ACHN (cell line): ENCODE measurements at places on chromosomes 6 and 20.

GRCh38 chr6:18842534-18842933 lies 455.4 kb downstream of the RNF144B start:
- no peak for DNase-seq

GRCh38 chr6:141105481-141105880 lies 1027.2 kb upstream of the GJE1 start:
- DNase-seq = peak; percentile 86

- no peak for DNase-seq
Measured at GRCh38 chr20:25271486-25272222, 23.8 kb downstream of the PYGB start.

- DNase-seq = no peak
Measured at GRCh38 chr6:34130862-34131261, 15.0 kb downstream of the GRM4 start.

- no peak for DNase-seq
Measured at GRCh38 chr6:130202782-130203181, 20.0 kb downstream of the SAMD3 start.

- peak; percentile 31 for DNase-seq
Measured at GRCh38 chr6:34696189-34696738, 303 bp downstream of the ILRUN start.

DNA sequence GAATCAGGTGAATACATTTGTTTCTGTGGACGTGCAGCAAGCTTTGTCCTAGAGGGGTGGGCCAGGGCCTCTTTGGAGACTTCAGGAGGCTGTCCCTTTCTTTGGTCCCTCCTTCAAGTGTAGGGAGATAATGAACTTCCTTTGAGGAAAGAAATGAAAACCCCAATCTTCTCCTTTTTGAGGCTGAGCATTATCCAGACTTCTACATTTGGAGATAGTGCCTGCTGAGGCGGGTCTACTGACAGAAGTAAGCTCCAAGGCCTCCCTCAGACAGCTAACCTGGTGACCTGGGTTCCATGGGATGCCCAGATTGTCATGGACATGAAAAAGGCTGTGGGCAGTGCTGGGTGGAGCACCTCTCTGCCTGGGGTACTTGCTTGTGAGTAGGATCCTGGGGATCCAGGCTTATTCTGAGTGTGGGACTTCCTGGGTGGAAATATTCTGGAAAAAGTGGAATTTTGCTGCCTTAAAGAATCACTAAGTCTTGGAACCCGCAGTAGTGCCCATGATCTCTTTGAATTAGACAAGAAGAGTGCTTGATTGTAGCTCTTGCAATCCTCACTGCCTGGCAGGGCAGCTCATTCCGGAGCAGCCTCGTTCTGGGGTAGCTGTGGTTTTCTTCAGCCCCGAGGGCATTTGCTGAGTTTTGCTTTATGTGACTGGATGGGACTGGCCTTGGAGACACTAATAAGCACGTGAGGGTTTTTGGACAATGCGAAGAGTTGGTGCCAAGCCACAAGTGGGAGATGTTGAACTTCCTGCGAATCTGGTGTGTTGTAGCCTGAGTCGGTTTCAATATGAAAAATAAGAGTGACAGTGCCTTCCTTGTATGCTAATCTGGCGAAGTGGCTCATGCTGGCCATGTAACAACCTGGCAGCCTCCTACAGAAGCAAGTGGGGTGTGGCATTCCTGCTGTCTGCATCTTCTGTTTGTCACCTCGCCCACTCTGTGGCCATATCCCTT lies 28.1 kb downstream of the SNRNP48 start:
- no peak for DNase-seq

DNA sequence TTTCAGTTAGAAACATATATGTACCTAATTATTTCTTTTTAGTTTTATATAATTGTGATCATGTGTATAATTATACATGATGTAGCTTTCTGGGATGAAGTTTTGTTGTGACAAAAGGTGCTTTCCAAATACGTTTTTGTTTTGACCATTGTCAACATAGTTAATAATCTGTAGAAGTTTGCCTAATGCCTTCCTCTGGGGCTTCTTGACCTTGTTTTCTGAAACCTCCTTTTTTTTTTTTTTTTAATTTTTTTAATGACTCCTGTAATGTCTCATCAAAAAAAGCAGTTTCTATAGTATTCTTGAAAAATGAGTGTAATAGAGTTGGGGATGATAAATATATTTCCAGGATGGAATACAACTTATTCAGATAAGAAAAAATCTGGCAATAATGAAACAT lies 434.7 kb upstream of the SOX4 start:
- DNase-seq = no peak

GRCh38 chr6:137699031-137699683 lies 167.9 kb upstream of the TNFAIP3 start:
- no peak for DNase-seq

DNA sequence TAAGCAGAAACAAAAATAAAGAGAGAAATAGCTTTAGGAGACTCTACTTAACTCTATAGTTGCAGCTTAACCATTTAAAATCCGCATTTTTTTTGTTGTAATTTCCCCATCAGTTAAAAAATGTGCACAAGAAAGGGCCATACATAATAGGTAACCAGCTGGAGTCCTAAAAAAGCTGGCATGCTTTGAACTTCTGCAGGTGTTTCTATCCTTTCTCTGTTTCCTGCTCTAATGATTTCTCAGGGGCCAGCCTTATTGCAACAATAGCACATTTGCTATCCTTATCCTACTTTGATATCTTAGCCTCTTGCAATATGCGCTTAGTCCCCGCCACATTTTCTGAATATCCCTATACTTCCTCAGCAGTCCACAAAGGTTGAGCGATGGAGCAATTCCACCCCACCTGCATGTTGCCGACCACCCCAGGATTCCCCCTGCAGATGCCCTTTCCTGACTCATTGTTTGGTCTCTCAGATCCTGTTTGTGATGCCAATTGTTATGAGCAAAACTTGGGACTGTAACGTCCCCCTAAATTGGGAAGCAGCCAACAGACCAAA lies 48.5 kb downstream of the TRIM27 start:
- no peak for DNase-seq

GRCh38 chr20:19945732-19946670 lies 71.2 kb upstream of the NAA20 start:
- DNase-seq = no peak

- DNase-seq = no peak
Measured at GRCh38 chr20:57473246-57474048, 51.5 kb downstream of the CTCFL start.

GRCh38 chr20:57389695-57390603 lies 1.2 kb upstream of the RBM38 start:
- DNase-seq = no peak

- DNase-seq = no peak
Measured at GRCh38 chr6:147707524-147707923, 199.0 kb downstream of the SAMD5 start.

DNA sequence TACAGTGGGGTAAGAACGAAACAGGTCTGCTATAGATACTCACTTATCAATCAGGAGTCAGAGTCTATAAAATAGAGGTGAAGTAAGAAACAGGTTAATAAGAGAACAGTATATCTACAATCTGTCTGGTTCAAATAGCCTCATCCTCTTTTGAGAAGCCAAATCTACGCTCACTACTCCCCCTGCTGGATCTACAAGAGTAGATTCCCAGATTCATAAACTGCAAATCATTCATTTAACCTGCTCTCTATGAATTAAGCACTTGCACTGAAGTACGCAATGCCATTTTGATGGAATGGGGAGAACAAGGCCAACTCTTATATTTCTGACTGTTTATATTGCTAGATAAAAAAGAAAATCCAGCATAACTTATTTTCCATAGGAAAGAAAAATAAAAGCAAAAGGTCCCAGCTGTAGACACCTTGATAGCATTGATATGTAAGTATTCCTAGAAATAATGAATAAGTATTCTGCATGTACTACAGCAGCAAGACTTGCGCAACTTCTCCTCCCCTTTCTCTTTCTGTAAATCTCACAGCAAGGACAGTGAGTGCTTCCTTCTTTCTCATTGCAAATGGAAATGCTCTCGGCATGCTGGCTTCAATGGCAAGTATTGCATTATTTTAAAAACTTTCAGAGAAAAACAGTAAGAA lies 92.3 kb downstream of the RFX6 start:
- peak; percentile 52 for DNase-seq

DNA sequence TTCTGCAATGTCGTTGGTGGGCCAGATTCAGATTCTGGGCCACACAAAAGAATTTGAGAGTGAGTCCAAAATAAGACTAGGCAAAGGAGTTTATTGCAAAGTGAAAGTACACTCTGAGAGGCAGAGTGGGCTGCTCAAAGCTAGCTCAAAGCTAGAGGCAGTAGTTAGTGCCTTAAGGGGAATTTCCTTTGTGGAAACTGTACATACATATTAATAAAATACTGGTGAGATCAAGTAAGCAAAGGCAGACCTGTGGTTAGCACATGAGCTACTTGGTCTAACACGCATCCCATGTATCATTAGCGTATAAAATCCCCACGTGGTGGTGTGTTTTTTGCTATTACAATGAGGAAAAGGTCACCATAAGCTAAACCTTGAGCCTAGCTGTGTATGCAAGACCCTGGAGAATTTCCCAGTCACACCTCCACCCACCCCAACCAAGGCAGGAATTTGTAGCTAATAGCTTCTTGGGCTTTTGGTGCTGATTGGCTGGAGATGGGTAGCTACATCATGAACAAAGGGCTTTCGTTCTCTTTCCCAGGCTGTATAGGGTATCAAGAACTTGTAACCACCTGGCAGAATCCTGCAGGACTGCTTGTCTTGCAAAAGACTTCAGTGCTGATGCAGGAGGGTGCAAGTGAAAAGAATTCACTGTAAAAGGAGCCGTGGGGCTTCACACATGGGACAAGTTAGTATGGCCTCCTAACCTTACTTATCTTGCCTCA lies 14.7 kb upstream of the TRIM26 start:
- DNase-seq = no peak

DNA sequence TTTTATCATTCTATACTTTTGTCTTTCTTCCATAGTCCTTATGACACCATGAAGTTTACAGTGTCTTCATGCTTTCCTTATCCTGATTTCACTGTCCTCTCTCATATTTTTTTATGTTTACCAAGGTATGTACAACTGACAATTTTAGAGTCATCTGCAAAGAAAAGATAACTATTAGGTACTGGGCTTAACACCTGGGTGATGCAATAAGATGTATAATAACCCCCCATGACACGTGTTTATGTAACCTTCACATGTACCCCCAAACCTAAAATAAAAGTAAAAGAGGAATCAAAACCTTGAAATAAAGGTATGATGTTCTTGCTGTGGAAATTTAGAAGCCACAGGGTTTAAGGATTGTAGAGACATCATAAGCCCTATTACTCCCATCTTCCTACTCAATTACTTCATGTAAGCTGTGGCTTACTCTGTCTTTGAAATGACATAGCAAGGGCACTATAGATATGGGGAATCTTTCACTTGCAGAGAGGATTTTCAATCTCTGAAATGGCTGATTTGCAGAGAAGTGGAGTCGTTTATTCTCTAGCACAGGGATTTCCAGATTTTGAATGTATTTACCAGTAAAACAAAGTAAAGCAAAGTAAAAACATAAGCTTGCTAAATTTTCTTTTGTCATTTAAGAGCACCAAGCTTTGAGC lies 18.9 kb downstream of the OR2W1 start:
- DNase-seq = no peak

GRCh38 chr6:169247991-169248390 lies 5.7 kb downstream of the THBS2 start:
- DNase-seq = no peak

DNA sequence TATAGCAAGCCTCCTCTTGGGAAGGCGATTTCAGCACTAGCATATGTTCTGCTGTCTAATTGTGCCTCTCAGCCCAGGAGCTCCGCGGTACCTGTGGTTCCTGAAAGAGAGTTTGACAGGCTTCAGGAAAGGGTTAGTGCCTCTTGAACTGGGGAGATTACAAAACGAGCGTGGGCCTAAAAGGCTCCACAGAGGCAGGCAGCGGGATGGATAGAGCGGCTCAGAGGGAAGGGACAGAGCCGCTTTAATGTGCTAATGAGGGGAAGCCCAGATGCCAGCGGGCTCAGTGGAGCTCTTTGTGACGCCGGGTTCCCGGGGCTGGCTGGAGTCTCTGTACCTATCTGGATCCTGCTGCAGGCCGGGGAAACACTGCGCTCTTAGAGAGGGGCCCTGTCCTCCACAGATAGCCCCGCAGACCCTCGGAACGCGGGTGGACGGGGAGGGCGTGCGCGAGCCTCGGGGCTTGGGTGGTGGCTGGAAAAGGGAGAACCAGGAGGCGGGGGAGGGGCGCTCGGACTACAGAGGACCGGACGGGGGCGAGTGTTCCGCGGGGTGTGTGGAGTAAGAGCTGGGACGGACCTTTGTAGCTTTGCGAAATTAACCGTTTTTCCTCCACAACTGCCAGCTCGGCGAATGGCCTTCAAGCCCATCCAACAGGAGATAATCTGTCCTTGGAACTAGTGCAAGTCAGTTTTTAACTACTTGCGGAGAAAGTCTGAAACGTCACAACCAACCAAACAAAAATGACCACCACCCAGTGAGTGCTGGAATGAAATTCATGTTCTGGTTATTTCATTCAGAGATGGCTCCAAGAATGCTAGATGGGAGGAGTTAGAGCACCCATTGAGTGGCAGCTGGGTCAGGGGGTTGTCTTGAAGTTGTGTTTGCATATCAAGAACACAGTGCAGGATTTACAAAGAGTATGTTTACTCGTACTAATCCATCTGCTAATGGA lies 13.0 kb downstream of the SLC35F1 start:
- no peak for DNase-seq

DNA sequence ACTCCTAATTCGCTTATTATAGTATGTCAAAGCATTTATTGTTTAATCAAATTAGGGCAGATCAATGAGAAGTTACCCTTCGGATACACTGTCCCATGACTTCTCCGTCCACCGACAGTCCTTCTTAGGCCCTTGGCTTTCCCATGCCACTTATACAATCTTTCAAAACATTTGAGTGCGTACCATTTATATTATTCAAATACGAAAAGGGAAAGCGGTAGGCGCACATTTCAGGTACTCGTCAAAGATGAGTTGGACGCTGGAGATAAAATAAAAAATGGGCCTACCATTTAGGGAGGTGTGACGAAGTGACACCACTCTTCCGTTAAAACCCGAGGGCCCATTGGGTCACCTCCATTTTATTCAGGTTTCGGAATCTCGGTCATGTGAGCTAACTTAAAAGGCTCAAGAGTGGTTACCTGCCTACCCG lies 542 bp upstream of the AFG1L start:
- DNase-seq = no peak

GRCh38 chr20:12256806-12257205 lies 339.1 kb downstream of the BTBD3 start:
- no peak for DNase-seq

DNA sequence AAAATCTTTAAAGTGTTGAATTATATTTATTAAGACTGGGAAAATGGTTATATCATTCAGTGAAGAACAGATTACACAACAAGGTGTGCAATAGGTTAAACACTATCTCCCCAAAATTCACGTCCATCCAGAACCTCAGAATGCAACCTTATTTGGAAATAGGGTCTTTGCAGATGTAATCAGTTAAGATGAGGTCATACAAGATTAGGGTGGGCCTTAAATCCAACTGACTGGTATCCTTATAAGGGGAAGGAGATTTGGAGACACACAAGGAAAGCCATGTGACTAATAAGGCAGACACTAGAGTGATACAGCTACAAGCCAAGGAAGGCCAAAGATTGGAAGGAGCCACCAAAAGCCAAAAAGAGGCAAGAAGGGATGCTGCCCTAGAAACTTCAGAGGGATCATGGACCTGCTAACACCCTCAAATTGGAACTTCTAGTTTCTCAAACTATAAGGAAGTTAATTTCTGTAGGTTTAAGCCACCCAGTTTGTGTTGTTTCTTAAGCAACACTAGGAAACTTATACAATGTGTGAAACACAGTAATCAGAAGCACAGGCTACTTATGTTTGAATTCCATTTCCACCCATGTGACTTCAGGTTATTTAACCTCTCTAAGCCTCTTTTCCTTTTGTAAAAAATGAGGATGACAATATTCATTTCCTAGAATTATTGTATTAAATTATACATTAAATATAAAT lies 16.9 kb downstream of the ILRUN start:
- DNase-seq = no peak

- no peak for DNase-seq
Measured at GRCh38 chr6:42530751-42531150, 33.1 kb upstream of the UBR2 start.
